ENCODE measurements at places on chromosomes 4 and X. TPM values are rescaled to one million over a fixed set of nuclear protein-coding genes. Genes with fewer than 3 reads are reported as not detected.

The PHF8 gene
- total RNA-seq = 27.6 TPM

DNA sequence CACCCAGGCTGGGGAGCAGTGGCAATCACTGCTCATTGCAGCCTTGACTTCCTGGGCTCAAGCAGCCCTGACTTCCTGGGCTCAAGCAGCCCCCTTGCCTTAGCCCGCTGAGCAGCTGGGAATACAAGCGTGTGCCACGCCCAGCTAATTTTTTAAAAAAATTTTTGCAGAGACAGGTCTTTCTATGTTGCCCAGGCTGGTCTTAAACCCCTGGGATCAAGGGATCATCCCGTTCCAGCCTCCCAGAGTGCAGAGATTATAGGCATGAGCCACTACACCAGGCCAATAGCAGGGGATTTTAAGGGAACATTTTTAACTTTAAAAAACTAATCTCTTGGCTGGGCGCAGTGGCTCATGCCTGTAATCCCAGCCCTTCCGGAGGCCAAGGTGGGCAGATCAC, 5.3 kb upstream of the SLC34A2 start:
- no peak overlapping the region for H3K4me3 ChIP-seq
- DNase-seq = no peak
- H3K36me3 ChIP-seq = no peaks in the 10 kb centered on the region

- H3K27me3 ChIP-seq = no peaks in the 10 kb centered on the region
- H3K4me1 ChIP-seq = no peaks in the 10 kb centered on the region
- H3K36me3 ChIP-seq = no peaks in the 10 kb centered on the region
- DNase-seq = no peak
Measured at GRCh38 chr4:110400086-110400485, 75.9 kb upstream of the ENPEP start.

DNA sequence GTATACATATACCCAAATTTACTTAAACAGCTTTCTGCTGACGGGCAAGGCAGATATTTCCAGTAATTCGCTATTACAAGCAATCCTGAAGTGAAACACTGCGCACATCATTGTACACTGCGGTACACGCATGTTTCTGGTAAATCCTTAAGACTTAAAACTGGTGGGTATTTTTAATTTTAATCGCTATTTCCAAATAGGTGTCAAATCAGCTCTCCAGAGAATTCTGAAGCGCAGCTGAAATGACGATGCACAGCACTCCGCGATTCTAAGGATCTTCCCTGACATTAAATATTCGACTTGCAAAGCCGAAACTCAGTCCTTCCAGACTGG, 361 bp downstream of the TMEM128 start:
- H3K27me3 ChIP-seq = no peaks in the 10 kb centered on the region
- H3K27ac ChIP-seq = peak overlapping the region; percentile 88
- peak overlapping the region; percentile 87 for H3K4me3 ChIP-seq
- no peaks in the 10 kb centered on the region for H3K36me3 ChIP-seq
- DNase-seq = no peak

The PTPN13 gene
- 57.9 TPM for total RNA-seq

DNA sequence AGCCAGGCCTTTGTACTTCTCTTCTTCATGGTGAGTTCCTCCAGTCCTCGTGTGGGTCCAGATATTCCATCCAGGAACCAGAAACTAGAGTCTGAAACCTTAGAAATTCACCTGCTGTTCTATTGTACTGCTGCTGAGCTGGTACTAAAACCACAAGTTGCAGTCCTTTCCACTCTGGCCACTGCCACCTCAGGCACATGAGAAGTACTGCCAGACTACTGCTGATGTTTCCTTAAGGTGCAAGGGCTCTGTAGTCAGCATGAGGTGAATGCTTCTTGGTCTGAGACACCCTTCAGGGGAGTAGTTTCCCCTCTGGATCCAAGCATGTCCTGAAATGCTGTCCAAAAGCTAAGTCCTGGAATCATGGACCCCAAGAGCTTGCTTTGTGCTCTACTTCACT, 399.6 kb upstream of the CT83 start:
- no peaks in the 10 kb centered on the region for H3K27me3 ChIP-seq
- DNase-seq = no peak
- H3K27ac ChIP-seq = no peak overlapping the region
- no peaks in the 10 kb centered on the region for H3K4me1 ChIP-seq

The MXRA5 gene
- 1.7 TPM for total RNA-seq

GRCh38 chr4:90189178-90189577, 62.0 kb downstream of the CCSER1 start:
- no peak for DNase-seq
- H3K27ac ChIP-seq = no peak overlapping the region
- no peaks in the 10 kb centered on the region for H3K36me3 ChIP-seq
- no peak overlapping the region for H3K4me3 ChIP-seq

- H3K4me3 ChIP-seq = no peak overlapping the region
- no peak overlapping the region for H3K27ac ChIP-seq
- H3K27me3 ChIP-seq = no peaks in the 10 kb centered on the region
Measured at GRCh38 chrX:133838761-133839676, 146.4 kb downstream of the GPC3 start.
